NCI-H1417 treated with DMSO at 0.1 percent for 48 hours (cell line): ENCODE measurements at places on chromosomes 2 and 18.

DNA sequence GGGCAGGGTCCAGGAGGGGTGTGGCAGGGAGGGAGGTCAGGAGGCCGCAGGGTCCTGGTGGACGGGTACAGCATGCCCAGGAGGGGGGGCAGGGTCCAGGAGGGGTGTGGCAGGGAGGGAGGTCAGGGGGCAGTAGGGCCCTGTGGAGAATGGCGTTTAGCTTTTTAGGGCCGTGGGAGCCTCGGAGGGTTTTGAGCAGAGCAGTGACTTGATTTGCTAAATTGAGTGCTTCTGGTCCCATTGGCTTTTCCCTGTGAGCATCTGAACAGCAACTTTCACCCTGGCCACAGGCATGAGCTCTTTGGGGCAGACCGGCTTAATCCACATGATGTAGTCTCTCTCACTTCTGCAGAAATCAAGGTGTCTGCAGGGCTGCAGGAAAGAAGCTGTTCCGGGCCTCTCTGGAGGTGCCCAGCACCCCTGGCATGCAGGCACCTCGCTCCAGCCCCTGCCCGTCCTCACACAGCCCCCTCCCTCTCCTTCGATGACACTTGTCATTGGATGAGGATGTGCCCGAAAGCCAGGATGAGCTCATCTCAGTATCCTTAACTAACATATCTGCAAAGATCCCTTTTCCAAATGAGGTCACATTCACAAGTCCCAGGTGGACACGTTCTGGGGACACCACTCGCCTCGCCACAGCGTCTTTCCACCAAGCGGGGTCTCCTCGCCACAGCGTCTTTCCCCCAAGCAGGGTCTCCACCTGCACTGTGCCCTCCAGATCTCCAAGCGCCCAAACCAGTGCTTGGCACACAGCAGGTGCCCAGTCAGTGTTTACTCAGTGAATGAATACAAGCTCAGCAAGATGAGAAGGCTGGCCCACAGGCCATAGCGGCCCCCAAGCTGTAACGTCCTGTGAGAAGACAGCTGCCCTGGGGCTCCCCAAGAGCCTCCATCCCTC lies 94.0 kb downstream of the NDUFA10 start:
- no peak for DNase-seq

DNA sequence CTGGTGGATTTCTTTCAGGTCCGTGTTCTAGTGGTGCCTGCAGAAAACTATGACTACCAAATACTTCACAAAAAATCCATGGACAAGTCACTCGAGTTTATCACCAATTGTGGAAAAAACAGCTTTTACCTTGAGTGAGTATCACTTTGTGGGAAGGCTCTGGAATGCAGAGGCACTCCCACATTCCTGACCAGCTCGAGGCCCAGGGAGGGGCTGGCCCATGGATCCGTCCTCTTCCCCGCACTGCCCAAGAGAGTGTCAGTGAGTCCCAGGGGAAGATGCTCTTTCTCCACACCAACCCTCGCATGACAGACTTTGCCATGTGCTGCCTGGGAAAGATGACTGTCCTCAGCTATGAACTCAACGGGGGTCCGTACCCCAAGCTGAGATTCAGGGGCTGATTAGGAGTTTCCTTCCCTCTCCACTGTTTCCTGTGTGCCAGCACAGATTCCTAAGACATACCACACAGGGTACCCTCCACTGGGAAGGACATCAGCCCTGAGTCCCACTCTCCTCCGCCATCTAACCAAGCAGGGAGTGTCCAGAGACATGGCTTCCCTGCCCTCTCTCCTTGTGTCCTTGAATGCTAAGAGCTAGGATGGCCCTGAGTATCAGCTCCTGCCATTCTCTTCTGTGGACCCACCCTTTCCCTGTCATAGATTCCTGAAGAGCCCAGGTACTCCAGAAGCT lies 155.9 kb downstream of the LAMA3 start:
- no peak for DNase-seq

GRCh38 chr2:170148161-170148560 lies 29.8 kb upstream of the MYO3B start:
- no peak for DNase-seq

DNA sequence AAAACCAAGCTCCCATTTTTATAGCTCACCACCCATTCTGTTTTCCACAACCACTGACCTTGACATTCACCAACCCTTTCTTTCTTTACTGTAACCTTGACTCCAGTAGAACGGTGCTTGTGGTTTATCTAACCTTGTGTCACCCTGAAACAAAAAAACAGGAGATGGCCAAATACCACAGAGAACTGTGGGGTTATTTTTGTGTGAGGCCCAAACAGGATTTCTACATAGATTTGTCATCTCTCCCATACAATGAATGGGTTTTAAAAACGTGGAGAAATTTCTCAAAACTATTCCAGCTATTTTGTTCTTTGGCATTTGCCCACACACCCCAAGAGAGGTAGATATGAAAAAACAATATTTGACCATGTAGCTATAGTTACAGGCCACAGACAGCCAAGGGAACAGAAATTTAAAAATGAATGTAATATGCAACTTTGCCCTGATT lies 231.3 kb upstream of the TANK start:
- DNase-seq, result no peak

DNA sequence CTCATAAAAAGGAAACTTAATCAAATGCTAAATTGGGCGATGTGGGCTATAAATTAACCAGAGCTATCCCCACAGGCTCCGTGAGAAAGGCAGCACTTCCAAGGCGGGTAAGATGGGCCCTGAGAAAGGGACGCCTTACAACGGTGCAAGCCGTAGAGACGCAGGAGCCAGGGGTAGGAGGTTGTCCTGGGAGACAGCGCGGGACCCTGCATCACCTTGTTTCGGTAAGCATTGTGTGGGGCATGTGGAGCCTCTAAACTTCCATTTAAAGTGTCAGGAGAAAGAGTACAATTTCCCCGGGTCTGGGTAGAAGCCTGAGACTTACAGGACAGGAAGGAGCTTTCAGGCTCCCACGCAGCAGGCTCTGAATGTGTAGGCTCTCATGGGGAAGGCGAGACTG lies 1.2 kb upstream of the PER2 start:
- no peak for DNase-seq

DNA sequence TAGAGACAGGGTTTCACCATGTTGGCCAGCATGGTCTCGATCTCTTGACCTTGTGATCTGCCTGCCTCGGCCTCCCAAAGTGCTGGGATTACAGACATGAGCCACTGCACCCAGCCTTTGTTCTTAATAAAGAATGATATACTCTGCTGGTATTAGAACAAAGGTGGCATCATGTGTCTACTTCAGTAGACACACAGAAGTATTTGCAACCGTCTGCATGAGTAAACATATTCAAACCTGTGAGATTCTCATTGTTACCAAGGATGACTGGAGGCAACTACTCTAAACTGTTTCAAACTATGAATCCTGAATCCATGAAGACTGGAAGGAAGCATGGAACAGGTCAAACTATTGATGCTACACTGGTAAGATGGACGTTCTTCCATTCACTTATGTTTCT lies 32.1 kb downstream of the MBD2 start:
- no peak for DNase-seq
